ENCODE measurements at places on chromosomes 6 and 20. TPM values are rescaled to one million over a fixed set of nuclear protein-coding genes. Genes with fewer than 3 reads are reported as not detected.

Gene GPSM3
- total RNA-seq = 42.6 TPM

Gene PAX1
- not detected for total RNA-seq

Gene SLC12A5
- 5.3 TPM for total RNA-seq

Gene XKR7
- not detected for total RNA-seq

Gene STMND1
- total RNA-seq = not detected

Gene TSPYL1
- total RNA-seq = 52.9 TPM

Gene OLIG3
- total RNA-seq = not detected

Gene SLC44A4
- 18.6 TPM for total RNA-seq

Gene MEP1A
- not detected for total RNA-seq

Gene RALGAPA2
- 2.7 TPM for total RNA-seq

Data from K562 (cell line).